ENCODE measurements at places on chromosomes 7 and 10.

DNA sequence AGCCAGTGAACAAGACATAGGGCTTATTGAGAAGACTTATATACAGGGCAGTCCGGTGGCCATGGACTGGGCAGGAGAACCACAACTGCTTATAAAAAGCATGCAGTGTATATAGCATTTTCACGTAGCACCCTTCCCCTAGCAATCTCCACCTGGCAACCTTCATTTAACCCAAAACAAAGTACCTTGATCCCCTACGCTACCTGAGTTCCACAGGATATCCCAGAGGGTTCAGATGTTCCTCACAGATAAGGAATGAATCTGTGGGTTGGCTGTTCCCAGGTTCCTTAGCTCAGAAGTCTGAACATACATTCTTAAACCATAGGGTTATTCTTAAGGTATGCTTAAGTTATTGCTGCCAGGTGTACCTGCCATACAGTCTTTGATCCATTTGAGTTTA lies 22.0 kb upstream of the TNKS2 start:
- DNase-seq = no peak

DNA sequence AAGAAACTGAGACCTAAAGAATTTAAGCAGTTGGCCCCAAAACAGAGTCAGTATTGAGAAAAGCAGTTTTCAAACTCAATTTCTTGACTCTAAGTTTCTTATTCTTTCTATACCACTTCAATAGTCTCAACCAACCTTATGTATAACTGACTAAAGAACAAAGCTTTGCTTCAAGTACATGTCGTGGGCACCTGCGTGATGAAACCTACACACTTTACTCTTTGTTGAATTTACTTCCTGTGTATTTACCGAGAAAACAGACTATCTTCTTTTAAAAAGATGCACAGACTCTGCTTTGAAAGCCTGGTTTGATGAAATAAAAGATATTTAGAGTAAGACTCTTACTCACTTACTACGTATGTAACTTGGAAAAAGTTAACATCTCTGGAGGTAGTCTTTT lies 297.2 kb upstream of the CDC14C start:
- no peak for DNase-seq

- no peak for DNase-seq
These were observed 481 bp upstream of the NPM3 start for GRCh38 chr10:101783736-101784118.

DNA sequence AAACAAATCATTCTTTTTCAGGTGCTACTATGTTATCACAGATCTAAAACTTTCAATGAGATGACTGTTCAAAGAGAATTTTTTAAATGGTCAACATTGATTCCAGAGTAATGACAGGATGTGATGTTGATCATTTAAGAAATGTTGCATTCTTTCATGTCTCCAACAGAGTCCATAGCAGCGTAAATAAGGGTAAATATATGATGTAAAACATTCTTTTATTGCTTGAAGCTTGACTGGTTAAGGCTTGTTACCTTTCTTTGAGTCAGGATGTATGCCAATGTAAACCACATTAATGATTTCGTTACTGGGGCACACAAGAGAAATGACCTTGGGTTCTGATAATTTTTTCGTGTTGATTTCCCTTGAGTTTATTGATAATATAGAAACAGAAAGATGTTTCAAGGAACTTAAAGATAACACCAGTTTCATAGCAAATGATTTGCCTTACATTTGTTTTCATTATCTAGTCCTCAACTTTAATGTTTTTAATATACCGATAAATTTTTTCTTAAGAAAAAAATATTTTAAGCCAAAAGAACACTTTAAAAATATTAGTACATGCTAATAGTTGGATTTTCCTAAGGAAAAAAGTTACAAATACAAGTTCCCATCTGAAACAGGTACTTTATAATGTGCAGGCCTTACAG lies 3.5 kb downstream of the STK17A start:
- DNase-seq = no peak

DNA sequence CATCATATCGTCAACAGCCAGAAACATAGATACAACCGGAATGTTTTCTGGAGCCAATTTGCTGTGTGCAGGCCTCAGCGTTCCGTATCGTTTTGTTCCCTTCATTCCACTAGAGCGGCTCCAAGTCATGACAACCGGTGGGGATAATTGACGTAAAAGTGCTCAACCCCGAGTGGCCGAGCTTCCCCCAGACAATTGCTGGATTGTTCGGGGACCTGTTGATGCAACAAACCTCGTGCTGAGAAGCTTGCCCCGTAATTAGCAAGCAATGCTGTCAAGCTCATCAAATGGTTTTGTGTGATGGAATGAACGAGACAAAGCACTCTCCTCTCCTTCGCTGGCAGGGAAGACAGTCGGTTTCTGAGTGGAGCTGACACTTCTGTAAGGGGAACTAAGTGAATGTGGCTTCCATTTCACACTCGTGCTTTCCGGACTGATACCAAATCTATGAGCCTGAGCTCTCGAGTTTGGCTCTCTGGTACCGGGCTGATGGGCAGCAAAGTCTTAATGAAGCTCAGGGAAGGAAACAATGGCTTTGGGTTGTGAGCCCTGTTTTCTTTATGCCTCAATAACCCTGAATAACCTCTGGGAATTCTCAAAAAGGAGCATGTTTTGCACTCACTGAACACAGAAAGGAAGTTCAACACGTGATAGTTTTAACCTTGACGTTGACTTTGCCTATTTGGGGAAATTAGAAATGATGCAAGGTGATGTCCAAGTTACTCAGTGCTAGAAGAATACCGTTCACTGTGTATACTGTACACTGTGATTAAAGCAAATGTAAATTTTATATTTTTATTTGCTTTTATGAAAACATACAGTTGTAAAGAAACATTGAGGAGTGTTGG lies 220.5 kb downstream of the BAMBI start:
- DNase-seq = no peak

Data from stimulated activated CD8-positive, alpha-beta memory T cell treated with anti-CD3 and anti-CD28 coated beads, Interleukin-2, amount 100 ng/mL, for 1 hour (primary cell).